ENCODE measurements at places on chromosomes 4 and X.

DNA sequence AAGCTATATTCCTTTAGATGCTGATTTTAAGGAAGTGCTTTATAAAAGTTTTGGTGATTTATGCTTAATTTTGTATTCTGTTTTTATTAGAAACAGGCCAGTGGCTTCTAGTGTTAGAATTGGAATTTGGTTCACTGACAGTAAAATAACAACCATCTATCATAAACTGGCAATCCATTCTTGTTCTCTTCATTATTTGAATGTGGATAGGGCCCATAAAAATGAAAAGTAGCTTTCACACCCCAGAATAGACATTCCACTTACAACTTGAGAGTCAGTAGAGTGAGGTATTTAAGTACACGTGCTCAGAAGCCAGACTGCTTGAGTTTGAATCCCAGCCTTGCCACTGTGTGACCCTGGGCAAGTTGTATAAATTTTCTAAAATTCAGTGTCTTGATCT is 232.4 kb upstream of the CTSO start:
- DNase-seq: no peak

DNA sequence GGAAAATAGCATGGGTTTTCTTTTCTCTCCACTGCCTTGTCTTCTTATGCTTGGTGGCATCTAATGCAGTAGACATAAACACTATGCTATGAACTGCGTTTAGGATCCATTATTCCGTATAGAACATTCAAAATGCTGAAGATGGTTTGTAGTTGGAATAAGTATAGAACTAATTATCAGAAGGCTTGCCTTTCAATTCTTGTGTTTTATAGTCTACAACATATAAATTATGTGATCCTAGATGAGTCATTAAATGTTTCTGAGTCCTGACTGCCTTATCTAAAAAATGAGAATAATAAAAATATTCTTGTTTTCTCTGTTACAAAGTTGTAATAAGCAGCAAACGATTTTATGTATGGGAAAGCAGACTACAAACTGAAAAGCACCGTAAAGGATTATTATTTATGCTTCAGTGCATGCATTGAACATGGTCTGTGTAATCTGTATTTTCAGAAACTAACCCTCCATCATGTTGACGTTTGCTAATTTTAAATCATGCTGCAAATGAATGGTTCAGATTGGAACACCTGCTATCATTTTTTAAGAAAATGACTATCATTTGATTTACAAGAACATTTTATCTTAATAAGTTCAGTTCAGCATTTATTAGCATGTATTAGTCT is 335.9 kb upstream of the AADAT start:
- DNase-seq: no peak

DNA sequence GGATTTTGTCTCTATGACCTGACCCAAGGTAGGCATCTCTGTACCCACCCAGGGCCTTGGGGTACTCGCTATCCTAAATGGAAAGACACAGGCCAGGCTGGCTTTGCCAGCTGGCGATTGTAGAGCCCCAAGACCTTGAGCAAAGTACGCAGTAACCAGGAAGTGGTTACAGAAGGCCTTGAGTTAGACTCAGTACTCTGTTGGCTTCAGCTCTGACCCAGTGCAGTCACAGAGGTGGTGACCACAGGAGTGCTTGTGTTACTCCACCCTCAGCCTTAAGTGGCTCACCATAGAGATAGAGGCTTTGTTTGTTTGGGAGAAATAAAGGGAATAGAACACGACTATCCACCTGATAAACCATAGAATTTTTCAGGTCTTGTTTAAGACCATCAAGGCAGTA is 880.5 kb upstream of the POU3F4 start:
- no peak for DNase-seq

DNA sequence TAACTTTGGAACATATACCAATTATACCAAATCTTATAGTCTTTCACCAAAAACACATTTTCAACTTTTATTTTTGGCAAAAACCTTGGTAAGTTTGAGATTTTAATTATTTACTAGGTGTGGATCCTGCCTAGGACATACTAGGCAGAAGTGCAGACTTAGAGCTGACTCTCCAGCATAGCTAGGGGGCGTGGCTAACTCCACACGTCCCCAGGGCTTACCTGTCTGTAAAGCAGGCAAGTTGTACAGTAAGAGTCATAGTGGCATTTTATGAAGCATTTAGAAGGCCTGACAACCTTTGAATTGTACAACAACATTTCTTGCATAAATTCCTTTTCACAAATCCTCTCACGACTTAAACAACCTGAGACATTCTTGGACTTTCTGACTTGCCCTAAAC is 19.2 kb upstream of the GRPEL1 start:
- no peak for DNase-seq

DNA sequence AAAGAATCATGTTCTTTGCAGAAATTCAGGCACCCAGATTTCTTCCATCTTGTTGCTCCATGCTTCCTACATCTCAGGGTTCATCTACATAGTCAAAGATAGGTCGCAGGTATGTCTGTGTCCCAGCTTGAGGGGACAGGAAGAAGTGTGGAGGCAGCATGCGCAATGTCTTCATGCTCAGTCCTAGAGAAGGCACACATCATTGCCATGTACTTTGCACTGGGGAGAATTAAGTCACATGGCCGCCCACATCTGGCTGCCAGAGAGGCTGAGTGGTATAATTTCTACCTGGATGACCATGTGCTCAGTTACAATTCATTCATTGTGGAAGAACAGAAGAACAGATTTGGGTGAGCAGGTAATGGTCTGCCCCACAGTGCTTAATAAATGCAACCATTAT is 54.1 kb downstream of the GAB1 start:
- no peak for DNase-seq

- DNase-seq: peak; percentile 86
Observed at GRCh38 chr4:19993242-19993641, 258.5 kb upstream of the SLIT2 start.

DNA sequence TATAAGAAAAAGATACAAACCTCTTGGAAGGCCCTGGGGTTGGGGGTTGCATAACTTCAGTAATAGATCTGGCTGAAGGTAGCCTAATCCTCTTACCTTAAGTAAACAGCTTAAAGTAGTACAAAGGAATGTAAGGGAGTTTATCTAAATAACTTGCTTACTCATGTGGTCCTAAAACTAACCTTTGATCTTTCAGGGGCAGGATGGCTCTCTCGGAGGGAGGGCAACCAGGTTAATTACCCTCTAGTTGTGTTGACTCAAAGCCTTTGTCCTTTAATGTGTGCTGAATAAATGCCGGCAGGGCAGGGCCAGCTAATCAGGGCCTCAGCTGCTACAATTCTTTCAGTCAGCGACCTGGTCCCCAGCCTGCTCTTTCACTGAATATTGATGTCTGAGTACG is 822.0 kb upstream of the SLIT2 start:
- DNase-seq: no peak

- no peak for DNase-seq
Observed at GRCh38 chr4:107896158-107896645, 35.1 kb upstream of the CYP2U1 start.

- no peak for DNase-seq
Observed at GRCh38 chr4:187176261-187176910, 452.7 kb upstream of the FAT1 start.

- DNase-seq: peak; percentile 18
Observed at GRCh38 chr4:182828360-182829025, 88.7 kb downstream of the DCTD start.

DNA sequence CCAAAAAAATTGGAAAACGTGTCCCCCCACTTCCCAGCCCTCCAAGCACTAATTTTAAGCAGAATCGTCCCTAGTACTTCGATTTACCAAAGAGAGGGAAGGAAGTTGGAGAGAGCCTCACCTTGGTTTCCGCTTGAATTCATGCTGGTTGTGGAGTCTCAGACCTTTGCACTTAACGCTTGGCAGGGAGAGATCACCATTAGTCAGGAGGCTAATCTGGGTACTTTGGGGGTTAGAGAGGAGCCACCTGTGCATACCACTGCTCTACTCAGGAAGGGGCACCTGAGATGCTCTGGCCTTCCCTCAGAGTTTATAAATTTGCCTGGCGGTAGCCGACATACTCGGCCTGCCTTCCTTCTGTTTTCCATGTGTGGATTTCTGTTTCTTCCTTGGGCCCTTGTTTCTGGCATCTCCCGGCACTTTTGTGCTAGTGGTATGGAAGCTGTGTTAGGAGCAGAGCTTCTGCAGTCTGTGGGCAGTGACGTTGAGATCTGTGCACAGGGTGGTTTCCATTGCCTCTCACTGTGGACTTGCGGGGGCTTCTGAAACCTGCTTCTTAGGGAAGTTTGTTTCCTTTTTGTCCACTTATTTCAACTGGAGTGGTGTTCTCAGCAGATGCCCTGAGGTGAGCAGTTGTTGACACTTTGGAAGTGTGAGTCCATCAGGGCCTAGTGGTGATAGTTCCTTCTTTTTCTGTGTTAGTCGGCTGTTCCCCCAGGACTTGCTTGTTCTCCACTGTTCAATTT is 104.2 kb downstream of the TMEM131L start:
- DNase-seq: no peak

DNA sequence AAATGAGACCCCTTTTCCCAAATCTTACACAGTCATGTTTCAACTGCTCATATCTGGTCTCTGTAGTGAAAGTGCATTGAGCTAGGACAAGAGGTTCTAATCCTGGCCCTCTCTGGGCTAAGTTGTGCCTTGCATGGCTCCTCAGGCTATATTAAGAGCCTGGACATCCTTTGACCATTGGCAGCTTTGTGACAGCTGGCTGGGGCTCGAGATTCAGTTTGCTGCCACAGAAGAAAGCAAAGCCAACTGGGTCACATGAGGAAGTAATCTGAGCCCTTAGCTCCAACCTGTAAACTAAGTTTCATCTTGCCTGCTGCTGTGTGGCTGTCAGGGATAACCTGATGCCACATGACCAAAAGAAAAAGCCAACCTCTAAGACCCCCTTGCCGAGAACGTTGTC is 51.8 kb upstream of the JADE1 start:
- DNase-seq: no peak

DNA sequence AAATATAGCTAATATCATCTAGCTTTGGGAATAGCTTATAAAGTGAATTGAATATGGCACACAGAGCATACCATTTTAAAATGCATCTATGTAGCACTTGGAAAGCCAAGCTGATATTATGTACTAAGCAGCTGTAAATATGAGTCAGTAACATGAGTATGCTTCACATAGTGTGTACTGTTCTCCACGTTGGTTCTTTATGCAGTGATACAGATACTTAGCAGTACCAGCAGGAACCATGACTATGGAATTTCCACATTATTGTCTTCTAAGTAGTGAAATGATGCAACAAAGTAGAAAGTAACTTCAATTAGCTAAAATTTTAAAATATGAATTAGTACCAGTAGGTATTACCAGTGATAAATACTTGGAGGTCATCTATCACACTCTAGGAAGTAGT is 320.1 kb downstream of the BMPR1B start:
- no peak for DNase-seq

GRCh38 chr4:53011259-53011905 is 149.3 kb downstream of the RASL11B start:
- DNase-seq: no peak

- peak; percentile 86 for DNase-seq
Observed at GRCh38 chrX:56813318-56813837, 84.3 kb downstream of the NBDY start.

DNA sequence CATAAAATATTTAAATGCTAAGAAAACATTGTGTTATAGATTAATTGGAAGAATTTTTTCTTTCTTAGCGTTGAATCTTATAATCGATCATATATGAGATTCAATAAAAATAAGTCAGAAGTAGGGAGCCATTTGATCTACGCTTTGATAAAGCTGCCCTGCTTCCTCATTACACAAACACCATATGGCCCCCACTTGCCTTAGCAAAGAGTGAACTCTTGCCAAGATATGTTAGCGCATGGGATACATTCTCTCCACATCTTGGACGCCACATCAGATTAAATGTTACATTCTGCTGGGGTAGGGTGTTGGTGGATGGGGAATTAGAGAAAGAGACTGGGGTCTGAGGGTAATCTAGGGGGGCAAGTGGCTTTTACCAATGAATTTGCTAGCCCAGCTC is 207.7 kb upstream of the MID1 start:
- DNase-seq: no peak

DNA sequence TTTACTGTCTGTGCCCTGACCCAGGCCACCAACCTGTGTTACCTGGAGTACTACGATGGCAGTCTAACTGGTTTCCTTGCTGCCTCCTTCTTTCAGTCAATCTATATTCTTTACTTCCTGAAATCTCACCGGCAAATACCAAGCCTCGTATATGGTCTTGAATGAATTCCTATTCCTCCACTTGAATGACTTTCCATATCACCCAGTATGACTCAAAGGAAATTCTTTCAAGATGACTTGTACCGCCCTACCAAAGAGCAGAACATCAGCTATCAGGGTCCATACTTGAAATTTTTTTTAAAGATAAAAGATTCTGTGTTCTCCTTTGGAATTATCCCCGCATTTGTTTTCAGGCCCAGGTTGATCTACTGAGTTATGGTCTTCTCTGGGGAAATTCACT is 378.0 kb downstream of the AFF2 start:
- no peak for DNase-seq

GRCh38 chrX:65596270-65597034 is 61.9 kb upstream of the LAS1L start:
- DNase-seq: peak; percentile 81
